ENCODE measurements at places on chromosomes 4 and X.

- DNase-seq: no peak
Measured at GRCh38 chr4:109683621-109684253, 19.5 kb downstream of the CASP6 start.

DNA sequence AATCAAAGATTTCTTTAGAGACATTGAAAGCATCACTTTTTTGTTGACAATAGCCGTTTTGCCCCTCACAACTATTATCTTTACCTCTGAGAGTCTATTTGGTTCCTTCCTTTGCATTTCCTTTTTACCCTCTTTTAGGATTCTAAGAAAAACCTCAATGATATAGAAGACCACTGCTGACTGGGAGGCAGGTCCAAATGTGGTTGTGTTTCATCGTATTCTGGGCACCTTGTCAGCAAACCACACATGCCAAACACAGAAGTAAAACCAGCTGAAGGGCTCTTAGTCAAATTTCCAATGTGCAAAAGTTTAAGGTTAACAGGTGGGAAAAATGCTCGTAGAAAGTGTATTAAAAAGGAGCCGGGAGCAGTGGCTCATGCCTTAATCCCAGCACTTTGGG lies 5.1 kb upstream of the PRMT9 start:
- DNase-seq: peak; percentile 74

- DNase-seq: no peak
Measured at GRCh38 chr4:3054169-3054759, 20.1 kb downstream of the HTT-AS start.

- peak; percentile 47 for DNase-seq
Measured at GRCh38 chrX:29478336-29479069, 736.9 kb upstream of the MAGEB2 start.

DNA sequence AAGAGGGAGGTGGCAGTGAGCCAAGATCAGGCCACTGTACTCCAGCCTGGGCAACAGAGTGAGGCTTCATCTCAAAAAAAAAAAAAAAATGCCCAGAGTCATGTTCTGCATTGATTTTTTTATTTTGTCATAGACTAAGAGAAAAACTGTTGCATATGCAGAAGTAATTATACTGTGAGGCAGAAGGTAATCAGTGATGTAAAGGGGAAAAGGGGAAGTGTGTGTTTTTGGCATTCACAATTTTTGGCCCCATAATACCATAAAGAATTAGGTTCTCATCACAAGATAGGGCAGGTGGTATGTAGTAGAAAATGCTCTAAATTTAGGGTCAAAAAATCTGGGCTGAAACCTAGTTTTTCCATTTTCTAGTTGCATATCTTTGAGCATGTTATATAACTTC lies 47.3 kb upstream of the GAB1 start:
- peak; percentile 52 for DNase-seq

DNA sequence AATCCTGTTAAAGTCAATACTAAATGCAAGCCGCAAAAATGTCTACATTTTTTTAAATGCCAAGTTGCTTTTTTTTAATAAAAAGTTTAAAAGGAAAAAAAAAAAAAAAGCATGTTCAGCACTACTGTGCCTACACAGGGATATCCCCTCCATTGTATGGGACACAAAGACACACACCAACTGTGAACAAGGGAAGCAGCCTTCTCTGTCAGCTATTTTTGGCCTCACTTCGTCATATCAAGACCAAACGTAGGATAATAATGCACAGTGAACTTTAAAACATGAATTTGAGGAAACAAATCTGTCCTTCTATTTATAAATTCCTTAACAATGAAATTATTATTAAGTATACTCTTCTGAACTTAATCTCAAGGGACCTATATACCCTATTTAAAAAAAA lies 4.4 kb downstream of the FBXW7 start:
- no peak for DNase-seq

DNA sequence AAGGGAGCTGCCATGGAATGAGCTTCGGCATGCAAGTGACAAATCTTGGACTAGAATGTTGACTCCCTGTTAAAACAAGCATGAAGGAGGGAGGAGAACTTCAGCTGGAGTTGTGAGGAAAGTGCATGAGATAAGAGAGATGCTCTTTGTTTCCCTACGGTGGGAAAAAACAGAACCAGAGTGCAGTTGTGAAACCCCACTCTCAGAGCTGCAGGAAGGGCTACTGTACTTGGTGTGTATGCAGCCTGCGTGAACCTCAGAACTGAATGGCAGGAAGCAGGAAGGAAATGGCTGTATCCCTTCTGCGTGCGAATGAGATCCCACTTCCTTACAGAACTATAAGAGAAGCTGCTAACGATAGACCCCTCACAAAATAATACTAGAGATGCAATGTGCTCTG lies 57.2 kb downstream of the EGF start:
- DNase-seq: peak; percentile 81

DNA sequence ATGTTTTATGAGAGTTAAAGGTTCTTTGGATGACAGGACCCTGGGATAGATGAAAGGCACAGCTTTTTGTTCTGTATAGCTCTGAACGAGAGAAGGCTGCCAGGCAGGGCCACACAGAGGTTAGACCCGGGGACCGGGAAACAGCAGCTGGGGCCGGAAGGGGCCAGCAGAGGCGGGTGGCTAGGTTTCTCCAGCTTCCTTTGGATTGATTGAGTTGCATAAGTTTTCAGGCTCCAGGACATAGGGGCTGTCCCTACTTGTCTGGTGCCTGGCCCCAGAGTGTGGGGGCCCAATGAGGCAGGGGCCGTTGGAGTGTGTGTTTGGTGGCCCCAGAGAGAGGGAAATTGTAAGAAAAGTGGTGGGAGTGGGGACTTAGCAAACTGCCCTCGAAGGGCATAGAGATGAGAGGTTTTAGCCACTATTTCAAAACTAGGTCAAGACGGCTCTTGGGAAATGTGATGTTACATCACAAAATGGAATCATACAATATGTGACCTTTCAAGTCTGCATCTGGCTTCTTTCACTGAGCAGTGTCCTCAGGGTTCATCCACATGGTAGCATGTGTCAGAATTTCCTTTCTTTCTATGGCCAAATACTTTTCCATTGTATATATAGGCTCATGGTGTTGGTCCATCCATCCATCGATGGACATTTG lies 3.7 kb downstream of the ZFP92 start:
- no peak for DNase-seq

DNA sequence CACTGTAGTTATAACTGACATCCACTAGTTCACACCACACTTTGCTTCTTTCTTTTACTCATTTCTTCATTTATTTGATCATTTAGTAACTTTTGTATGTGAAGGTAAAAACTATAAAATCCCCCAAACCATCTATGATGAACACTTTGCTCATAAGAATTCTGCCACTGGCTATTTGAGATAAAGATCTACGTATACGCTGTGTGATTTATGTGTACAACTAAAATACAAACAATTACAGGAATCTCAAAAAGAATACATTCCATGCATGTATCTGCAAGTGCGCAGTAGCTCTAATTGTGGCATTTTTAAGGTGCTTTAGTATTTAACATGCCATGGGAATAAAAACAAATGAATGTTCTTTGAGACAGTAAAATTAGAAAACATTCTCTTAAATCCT lies 156.9 kb upstream of the NAP1L5 start:
- DNase-seq: no peak

- DNase-seq: no peak
Measured at GRCh38 chr4:144579411-144580030, 66.4 kb upstream of the HHIP start.

DNA sequence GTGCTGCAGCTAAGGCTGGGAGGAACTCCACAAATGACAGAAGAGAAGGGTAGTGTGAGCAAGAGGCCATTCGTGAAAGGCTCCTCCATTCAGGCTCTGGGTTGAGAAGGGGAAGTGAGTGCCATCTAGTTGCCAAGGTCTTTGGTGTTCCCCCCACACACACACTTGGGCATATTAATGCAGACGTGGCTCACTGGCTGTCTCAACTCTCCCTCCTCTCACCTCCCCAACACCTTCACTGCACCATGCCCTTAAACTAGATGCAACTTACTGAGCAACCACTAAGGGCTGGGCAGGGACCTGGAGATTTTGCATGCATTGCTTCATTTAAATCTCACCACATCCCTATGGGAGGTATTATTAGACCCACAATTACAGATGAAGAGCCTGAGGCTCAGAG lies 8.7 kb downstream of the CLRN2 start:
- DNase-seq: no peak

- peak; percentile 47 for DNase-seq
Measured at GRCh38 chrX:101383679-101384205, 2.2 kb downstream of the BTK start.

DNA sequence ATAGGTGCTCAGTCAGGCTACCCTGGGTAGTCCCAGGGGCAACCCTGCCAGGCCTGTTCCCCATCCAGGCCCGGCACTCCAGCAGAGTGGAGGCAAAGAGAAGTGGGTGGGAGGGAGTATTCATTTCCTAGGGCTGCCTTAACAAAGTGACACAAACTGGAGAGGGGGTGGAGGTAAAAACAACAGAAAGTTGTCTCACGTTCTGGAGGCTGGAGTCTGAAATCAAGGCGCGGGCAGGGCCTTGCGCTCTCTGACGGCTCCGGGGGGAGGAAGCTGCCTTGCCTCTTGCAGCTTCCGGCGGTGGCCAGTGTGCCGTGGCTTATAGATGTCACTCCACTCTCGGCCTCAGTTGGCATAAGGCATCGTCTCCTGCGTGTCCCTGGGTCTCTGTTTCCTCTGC lies 90.8 kb downstream of the DCTD start:
- DNase-seq: peak; percentile 56

GRCh38 chr4:112299721-112300120 lies 2.6 kb downstream of the ALPK1 start:
- DNase-seq: no peak

- DNase-seq: no peak
Measured at GRCh38 chr4:71027611-71028010, 34.2 kb downstream of the DCK start.

- peak; percentile 25 for DNase-seq
Measured at GRCh38 chrX:83508006-83508405, at the start of gene POU3F4. POU3F4 (plus strand) TSS chrX:83508290; CDS start chrX:83508325, 35 bp downstream.

- peak; percentile 14 for DNase-seq
Measured at GRCh38 chr4:124212815-124213630, 499.5 kb downstream of the ANKRD50 start.

GRCh38 chr4:113826421-113826820 lies 64.9 kb upstream of the CAMK2D start:
- DNase-seq: no peak

- DNase-seq: no peak
Measured at GRCh38 chr4:108060686-108061321, 71.1 kb downstream of the HADH start.

- DNase-seq: no peak
Measured at GRCh38 chr4:28310926-28311325, 1450.3 kb downstream of the STIM2 start.

DNA sequence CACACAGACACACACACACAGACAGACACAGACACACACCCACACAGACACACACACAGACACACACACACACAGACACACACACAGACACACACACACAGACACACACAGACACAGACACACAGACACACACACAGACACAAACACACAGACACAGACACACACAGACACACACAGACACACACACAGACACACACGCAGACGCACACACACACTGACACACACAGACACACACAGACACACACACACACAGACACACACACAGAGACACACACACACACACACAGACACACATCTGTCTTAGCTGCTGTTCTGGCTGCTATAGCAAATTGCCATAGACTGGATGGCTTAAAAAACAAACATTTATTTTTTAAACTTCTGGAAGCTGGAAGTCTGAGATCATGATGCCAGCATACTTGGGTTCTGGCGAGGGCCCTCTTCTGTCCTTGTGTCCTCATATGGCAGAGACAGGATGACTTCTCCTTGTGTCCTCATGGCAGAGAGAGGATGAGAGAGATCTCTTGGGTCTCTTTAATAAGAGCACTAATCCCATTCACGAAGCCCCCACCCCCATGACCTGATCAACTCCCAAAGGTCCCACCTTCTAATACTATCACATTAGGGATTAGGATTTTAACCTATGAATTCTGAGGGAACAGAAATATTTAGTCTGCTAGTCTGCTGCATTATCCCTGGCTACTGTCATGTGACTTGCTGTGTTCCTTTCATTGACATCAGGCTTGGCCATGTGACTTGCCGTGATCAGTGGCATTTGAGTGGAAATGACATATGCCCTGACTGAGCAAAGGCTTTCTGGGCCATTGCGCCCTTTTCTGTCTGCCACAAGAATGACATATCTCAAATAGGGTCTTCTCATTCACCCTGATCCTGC lies 32.7 kb upstream of the RASGEF1B start:
- DNase-seq: peak; percentile 33
